ENCODE measurements at places on chromosomes 16 and 17. TPM values are rescaled to one million over a fixed set of nuclear protein-coding genes. Genes with fewer than 3 reads are reported as not detected.

- no peak for DNase-seq
These were observed 13.7 kb upstream of the CDC42EP4 start for GRCh38 chr17:73325527-73325842.

DNA sequence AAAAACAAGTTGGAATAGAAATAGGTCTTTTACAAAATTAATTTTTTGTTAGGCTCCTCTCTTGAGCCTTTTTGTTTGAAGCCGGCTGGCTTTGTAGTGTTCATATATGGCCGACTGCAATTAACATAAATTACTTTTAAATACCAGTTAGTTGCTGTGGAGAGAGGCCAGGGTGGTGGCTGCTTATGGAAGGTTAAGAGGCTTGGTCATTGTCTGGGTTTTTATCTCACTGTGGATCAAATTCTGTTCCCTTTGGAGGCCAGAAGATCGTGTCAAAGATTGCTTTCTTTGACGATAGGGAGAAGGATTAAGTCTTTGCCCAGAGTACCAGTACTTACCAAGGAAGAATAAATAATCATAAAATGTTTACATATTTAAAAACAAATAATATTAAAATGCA lies 39.9 kb downstream of the MSI2 start:
- no peak for DNase-seq

DNA sequence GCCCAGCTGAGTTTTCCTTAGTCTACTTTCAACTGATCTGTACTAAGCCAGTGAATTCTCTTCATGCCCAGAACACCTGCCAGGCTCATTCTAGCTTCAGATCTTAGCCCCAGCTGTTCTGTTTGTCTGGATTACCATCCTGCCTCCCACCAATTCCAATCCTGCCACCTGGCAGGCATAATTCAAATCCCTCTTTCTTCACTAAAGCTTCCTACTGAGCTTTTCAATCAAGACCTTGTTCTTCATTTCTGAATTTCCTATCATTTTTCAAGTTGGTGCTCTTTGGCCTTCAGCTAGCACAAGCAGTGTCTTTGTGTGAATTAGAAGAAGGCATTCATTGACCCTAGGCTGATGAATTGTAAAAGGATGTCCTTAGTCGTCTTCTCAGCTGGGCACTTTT lies 357.6 kb downstream of the UTP18 start:
- DNase-seq: no peak

- DNase-seq: no peak
These were observed 477.4 kb upstream of the CCL2 start for GRCh38 chr17:33777674-33778073.

DNA sequence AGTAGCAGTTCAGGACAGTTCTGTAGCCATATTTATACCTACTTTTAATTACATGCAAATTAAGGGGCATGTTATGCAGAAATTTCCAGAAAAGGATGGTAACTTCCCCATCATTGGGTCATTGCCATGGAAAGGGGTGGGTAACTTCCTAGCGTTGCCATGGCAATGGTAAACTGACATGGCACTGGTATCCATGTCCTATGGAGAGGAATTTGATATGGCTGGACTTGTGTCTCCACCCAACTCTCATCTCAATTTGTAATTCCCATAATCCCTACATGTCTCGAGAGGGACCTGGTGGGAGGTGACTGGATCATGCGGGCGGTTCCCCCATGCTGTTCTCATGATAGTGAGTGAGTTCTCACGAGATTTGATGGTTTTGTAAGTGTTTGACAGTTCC lies 35.6 kb upstream of the CACNG4 start:
- no peak for DNase-seq

- no peak for DNase-seq
These were observed 1109.7 kb downstream of the CDH11 start for GRCh38 chr16:64012166-64012565.

DNA sequence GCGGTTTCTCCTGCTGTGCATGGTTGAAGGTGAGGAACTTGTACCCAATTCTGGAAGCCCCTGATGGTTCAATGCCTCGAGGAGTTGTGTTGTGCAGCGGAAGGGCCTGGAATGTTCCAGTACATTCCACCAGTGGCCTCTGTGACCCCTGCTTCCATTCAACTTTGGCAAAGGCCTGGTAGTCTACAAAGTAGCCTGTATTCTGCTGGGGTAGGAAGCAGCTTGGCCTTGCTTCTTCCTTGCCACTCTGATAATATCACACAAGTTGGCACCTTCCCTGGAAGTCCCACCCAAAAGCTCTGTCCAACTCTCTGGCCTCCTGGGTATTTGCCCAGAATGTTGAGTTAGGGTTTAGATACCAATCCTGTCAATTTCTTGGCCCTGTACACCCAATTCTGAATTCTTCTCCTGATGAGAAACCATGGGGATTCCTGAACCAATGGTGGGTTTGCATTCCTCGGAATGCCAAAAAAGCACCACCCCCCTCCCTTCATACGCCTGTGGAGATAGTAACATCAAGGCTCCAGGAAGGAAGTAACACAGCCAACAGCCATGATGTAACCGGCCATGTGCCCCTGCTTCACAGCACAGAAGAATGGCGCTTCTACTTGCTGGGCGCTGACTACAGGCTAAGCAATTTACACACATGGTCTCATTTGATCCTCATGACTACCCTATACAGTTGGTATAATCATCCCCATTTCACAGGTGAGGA lies 11.8 kb upstream of the FAM117A start:
- no peak for DNase-seq

- DNase-seq: peak; percentile 30
These were observed 834 bp downstream of the FLYWCH1 start for GRCh38 chr16:2912330-2913199.

GRCh38 chr17:42494673-42495072 lies 36.0 kb downstream of the ATP6V0A1 start:
- DNase-seq: no peak

- DNase-seq: no peak
These were observed 204.9 kb upstream of the CDH13 start for GRCh38 chr16:82421851-82422250.

DNA sequence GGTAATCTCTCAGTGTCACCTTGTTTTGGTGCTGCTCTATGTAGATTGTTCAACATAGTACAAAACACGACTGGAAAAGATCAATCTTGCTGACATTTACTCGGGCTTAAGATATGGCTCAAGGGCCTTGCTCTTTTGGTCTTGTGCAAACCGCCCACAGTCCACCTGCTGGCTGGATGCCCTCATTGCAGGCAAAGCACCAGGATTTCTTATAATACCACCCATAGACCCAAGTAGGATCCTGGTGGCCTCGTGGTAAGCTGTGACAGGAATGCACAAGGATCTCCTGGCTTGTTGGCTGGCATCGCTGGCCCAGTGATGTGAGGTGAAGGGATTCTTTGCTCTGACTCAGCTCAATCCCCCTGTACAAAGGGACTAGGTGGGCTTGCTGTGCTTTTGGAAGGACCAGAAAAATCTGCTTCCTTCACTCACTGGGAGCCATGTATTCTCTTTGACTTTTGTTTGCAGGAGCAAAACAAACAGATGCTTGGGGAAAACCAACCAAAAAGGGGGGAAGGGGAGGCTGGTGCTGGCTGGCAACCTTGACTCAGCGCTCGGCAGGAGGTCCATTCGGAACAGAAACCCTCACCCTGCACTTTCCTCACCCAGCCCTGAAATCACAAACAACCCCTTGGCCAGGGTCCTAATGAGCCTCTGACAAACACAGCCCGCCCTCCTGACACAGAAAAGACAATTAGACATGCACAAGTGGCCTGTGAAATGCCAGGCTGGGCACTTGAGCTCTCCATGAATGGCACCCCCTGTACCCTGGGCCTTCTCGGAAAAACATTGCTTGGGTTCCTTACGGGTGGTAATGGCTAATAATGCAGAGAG lies 36.6 kb upstream of the MED9 start:
- peak; percentile 68 for DNase-seq

DNA sequence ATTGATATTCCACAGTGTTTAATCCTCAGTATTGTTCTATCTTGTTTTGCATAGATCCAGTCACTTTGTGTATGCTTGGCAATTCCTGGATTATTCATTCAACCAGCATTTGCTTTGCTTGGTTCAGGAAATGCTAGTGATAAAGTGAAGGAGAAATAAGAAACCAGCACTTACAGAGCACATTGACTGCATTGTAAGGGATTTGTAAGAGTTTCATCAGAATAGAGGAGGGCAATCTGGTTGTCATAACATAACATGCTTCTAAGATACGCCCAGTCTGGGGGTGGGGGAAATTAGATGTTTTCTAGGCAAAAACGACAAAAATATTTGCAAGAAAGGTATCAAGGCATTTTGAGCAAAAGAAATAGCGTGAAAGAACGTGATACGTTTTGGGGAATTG lies 40.4 kb downstream of the TNRC6A start:
- no peak for DNase-seq

GRCh38 chr17:79005063-79005861 lies 4.3 kb downstream of the CANT1 start:
- DNase-seq: no peak

DNA sequence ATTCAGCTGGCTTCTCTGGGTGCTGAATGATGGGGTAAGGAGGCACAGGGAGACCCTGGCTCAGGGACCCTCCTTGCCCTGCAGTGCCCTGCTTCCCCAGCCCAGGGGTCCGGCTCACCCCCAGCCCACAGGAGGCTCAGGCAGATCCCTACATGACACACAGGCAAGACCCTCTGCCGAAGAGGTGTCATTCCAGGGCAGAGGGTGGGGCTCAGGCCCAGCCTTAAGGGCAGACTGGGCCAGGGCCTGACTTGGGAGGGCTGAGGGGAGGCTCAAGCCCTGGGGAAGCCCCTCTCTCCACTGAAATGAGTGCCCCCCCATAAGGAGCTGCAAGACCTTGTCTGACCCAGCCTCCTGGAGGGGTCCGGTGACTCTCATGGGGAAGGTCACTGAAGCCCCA lies 30.3 kb upstream of the KSR1 start:
- DNase-seq: no peak

GRCh38 chr17:73591296-73592078 lies 52.8 kb downstream of the SDK2 start:
- peak; percentile 76 for DNase-seq

GRCh38 chr17:67041941-67042899 lies 2.1 kb upstream of the CACNG1 start:
- DNase-seq: no peak

- no peak for DNase-seq
These were observed 97.1 kb downstream of the SHISA9 start for GRCh38 chr16:12998361-12999085.

GRCh38 chr17:11980813-11981212 lies 16.5 kb downstream of the ZNF18 start:
- DNase-seq: no peak

GRCh38 chr17:46862949-46863348 lies 11.6 kb downstream of the WNT9B start:
- DNase-seq: no peak

DNA sequence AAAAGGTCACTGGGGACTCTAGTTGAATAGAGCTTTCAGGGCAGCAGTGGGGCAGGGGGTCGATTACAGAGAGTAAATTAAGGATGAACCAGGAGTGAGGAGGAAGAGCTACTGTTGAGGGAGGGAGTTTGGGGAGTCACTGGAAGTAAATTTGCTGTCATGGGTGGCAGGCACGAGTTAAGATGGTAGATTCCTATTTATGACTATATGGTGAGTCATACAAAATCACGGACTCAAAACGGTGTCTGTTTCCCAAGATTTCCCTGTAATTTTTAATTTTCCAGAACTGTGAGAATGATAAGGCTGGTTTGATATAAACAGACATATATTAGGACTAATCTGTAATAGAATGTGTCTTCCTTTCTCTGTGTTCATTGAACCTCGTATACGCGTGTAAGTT lies 287.6 kb upstream of the GOT2 start:
- DNase-seq: no peak

DNA sequence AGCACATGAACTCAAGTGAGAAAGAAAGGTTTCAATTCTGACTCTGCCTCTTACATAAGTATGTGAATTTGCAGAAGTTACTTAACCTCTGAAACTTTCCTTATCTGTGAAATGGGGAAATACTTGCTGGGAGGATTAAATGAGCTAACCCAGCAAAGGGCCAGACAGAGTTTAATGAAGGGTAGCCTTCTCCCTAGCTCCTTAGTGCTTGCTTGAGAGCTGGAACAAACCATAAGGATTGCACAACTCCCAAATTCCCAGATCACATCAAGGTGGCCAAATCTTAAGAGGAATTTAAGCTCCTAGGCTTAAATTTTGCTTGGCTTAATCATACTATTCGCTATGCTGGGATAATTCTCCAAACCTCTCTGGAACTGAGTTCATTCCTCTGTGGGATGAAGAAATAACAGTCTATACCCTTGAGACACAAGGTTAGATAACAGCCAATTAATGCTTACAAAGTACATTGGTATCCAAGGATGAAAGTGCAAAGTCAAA lies 11.8 kb upstream of the WSB1 start:
- DNase-seq: no peak

DNA sequence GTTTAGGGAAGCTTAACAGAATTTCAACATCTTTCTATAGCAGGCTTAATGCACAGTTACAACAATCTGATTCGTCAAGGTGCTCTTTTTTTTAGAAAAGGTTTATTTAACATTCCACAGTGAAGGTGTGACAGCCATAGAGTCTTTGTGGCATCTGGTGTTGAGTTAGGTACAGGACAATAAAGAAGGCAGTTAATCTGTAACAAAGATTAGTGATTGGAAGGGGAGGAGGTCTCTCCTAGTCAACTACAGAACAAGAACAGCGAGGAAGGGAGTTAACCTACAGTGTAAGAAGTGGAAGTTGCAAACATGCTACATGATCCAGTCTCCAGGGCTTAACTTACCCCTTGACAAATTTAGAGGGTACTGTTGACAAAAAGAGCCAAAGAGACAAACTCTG lies 3.0 kb upstream of the ZDHHC7 start:
- DNase-seq: no peak

DNA sequence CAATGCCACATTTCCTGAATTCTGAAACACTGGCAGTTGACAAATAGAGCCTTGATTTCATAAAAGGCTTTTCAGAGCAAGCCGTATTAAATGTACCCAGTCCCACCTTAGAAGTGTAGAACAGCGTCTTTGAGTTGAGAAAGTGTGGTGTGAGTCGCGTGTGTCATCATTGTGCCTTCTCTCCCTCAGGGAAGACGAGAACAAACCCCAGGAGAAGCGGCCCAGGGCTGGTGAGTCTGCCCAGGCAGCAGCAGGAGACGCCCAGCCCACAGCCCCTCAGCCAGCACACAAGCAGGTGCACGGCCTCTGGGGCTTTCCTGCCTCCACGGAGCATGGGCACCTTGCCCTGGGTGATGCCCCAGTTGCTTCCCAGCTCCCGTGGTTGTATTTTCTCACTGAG lies 34.0 kb downstream of the CIBAR2 start:
- DNase-seq: no peak

- peak; percentile 35 for DNase-seq
These were observed 116.7 kb upstream of the CHMP6 start for GRCh38 chr17:80874866-80875445.

Gene TOX3
- not detected for total RNA-seq

Gene CDR2L
- 1.7 TPM for total RNA-seq

Gene CPNE7
- total RNA-seq: 3.2 TPM

Gene KRT27
- total RNA-seq: not detected

Gene SLC2A4
- 0.24 TPM for total RNA-seq

Gene SLC26A11
- 18.1 TPM for total RNA-seq

Gene EVPLL
- not detected for total RNA-seq

Gene CACNG5
- not detected for total RNA-seq

Gene TSEN54
- total RNA-seq: 56.9 TPM

Gene ANKRD40CL
- total RNA-seq: not detected

Gene ACSM5
- total RNA-seq: not detected

Gene ANKS4B
- not detected for total RNA-seq

Gene CDH5
- not detected for total RNA-seq

Gene SSTR5
- total RNA-seq: not detected

Gene NTN3
- not detected for total RNA-seq

Gene C1QTNF1
- not detected for total RNA-seq

Gene EIF1
- 1,446 TPM for total RNA-seq

Gene LDHD
- total RNA-seq: not detected

Gene CRHR1
- not detected for total RNA-seq

Gene KCNH6
- total RNA-seq: not detected

Gene CD19
- total RNA-seq: not detected

Gene KRTAP3-1
- total RNA-seq: not detected

Gene PRPSAP2
- total RNA-seq: 51.6 TPM

Gene CCL17
- total RNA-seq: 18.6 TPM
